ENCODE measurements at places on chromosomes 13 and 19.
A peak's percentile ranks its signal among the peaks of the same experiment; 100 is the strongest.

DNA sequence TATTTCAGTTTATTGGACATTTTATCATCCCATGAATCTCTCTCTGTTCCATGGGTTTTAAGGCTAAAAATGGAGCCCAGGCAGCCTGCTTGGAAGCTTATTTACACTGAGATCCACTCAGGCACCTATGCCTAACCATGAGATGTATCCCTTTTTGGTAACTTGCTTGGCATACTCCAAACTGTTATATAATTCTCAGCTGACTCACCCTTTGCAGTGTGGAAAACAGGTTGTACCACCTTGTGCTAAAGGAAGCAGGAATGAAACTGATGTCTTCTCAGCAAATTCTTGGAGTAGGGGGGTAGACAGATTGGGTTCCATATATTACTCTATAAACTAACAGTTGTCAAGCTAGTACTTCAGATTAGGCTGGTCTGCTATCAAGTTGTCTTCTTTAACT, 483.6 kb downstream of the KLF5 start:
- no peak for DNase-seq

DNA sequence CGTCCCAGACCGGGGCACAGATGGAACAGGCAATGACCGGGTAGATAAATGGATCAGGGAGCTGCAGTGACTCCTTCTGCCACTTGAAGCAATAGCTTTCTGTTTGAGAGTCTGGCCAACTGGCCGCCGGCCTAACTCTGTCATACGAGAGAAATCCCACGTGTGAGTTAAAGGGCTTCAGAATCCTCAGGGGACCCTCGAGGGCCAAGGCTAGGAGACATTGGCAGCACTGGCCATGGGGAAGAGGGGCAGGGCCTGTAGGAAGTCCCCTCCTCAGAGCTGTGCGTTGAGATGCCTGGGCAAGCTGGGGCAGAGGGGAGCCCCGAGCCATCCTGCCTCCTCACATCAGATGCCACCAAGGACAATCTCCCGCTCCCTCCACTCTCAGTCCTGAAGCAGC, 51.6 kb downstream of the KLF2 start:
- DNase-seq: no peak

- DNase-seq: peak; percentile 87
Observed at GRCh38 chr19:12933287-12934072, at the start of gene FARSA. FARSA (minus strand) TSS chr19:12933711; CDS start chr19:12933696, 15 bp downstream.

GRCh38 chr19:50968716-50969412, 527 bp downstream of the KLK6 start:
- no peak for DNase-seq

- no peak for DNase-seq
Observed at GRCh38 chr13:64579331-64579730, 2650.8 kb downstream of the PCDH9 start.

DNA sequence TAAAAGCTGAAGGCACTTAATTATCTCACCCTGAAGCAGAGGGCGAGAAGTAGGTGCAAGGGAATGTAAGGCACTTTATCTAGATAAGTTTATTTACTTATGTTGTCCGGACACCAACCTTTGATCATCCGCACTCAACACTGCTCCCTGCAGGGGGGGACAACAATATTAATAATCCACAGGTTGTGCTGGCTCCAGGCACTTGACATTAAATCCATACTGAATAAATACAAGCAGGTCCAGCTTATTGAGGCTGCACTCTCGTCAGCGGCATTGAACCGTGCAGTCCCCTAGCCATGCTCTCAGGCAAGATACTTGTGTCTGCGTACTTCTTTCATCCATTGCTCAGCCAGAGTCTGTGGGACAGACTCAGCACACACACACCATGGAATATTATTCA, 374.5 kb upstream of the NBEA start:
- DNase-seq: no peak

- no peak for DNase-seq
Observed at GRCh38 chr19:45900738-45901431, 1.5 kb downstream of the MYPOP start.

GRCh38 chr19:37466277-37466797, 907 bp downstream of the ZNF569 start:
- no peak for DNase-seq

- no peak for DNase-seq
Observed at GRCh38 chr13:77389625-77390000, 62.7 kb upstream of the MYCBP2 start.

DNA sequence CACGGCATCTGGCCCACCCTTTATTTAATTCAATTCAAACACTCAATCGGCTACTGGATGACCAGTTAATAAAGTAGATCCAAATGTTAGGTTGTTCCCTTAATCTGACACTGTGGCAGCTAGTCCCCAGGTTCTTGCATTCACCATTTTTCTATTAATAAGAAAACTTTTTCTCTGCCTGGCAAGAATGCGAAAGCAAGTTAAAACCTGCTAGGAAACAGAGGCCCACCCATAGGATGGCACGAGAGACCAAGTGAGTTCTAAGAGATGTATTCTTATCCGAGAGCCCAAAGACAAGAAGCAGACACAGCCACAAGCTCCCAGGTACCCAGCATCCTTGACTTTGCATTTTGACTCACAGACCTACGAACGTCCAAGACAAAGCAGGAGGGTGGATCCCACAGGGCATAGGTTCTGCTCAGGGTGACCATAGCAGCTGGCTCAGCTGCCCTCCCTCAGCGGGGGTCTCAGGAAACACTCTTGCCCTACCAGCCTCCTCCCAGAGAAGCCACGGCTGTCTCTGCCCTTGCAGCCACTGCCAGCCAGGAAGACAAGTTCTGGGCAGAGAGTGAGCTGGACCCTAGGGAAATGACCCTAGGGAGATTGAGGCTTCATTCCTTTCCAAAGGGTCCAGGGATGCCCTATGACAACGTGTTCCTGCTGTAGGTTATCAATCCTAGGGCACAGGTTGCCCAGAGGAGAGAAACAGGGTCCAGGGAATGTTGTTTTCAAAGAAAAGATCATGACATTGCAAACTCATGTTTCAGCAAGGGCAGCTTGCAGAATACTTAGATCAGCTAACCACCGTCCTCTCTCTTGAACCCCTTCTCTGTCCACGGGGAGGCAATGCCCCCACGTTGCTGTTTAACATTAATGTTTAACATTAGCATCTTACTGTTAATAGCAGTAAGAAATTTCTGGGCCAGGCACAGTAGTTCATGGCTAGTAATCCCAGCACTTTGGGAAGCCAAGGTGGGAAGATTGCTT, 147.2 kb upstream of the ZNF507 start:
- DNase-seq: no peak

GRCh38 chr13:69603144-69603853, 504.3 kb upstream of the ATXN8OS start:
- DNase-seq: no peak

GRCh38 chr19:13154911-13155471, 4.8 kb downstream of the IER2 start:
- DNase-seq: peak; percentile 60

GRCh38 chr19:33905937-33906577, 109.4 kb downstream of the KCTD15 start:
- peak; percentile 74 for DNase-seq
